Prostate gland (tissue), 2 donors: ENCODE measurements at places on chromosomes 1 and 21. TPM values are rescaled to one million over a fixed set of nuclear protein-coding genes. Genes with fewer than 3 reads are reported as not detected.

The FAM167B gene
- total RNA-seq = 3.6 TPM

The RNU1-4 gene
- under 0.01 TPM for total RNA-seq

GRCh38 chr1:20685741-20686140 is 24.6 kb upstream of the DDOST start:
- no peak for DNase-seq

DNA sequence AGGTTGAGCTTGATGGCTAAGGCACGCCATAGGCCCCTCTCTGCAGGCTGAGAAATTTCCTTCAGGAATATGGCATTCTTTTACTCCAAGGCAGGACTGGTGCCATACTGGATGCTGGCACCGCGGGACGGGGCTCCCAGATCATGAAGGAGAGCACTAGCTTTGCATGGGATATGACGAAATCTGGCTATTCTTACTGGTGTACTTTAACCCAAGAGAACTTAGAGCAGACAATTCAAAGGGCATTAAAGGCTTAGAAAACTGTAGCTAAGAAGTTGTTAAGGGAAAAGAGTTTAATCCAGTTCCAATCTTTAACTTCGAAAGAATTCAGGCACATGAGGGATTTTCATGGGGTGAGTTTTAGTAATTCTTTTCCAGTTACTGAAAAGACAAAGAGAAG is 204.4 kb upstream of the ESRRG start:
- DNase-seq = no peak
